Right forelimb (tissue), 1 donor: ENCODE measurements at places on chromosomes 2 and 18.

- DNase-seq = no peak
Observed at GRCh38 chr2:211270257-211270656, 713.9 kb downstream of the CPS1 start.

DNA sequence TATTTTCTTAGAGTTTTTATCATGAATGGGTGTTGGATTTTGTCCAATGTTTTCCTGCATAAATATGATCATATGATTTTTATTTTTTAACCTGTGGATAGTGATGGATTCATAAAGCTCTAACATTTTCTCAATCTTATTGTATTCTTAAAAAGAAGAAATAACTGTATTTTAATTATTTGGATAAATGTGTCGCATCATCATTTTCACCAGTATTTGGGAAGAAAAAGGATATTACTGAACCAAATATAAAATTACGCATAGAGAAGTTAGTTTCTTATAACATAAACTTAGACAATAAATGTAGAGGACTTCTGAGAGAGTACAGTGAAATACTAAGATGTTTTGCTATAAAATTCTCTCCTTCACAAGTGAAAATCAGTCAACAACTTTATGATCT, 126.0 kb upstream of the CHST9 start:
- DNase-seq = no peak

GRCh38 chr18:27869735-27870134, 307.2 kb downstream of the CDH2 start:
- DNase-seq = no peak

- DNase-seq = no peak
Observed at GRCh38 chr2:134679745-134680144, 39.1 kb downstream of the TMEM163 start.

DNA sequence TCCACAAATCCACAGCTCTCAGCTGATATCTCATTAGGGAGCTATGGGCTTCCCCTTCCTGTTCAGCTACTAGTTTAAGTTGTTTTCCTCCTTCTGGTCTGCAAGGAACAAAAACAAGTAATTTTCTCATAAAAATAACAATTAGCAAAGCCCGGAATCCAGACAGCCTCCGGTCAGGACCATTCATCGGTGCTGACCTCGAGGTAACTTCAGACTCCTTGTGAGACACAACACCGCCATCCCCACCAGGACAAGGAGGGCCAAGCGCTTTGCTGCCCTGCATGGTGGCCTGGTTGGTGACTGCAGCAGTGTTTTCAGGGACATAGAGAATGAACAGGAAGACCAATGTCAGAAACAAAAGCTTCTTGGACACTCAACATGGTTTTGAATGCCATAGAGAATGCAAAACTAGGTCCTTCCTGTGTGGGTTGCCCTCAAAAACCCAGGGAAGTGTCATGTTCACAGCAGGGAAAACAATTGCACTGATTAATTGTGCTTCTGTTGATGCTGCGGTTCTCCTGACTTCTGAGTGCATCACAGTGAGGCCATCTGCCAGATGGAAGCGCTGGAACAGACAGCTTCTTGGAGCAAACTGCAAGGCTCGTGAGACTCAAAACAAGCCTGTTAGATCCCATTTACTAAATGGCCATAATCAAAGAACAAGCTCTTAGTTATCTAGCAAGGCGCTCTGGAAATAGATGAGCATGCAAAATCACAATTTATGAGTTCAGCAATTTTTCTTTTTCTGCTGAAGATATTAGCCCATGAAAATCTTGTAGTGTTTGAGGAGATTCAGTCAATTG, 77.1 kb downstream of the HS1BP3 start:
- no peak for DNase-seq

GRCh38 chr2:9300214-9300613, 93.6 kb downstream of the ASAP2 start:
- no peak for DNase-seq

DNA sequence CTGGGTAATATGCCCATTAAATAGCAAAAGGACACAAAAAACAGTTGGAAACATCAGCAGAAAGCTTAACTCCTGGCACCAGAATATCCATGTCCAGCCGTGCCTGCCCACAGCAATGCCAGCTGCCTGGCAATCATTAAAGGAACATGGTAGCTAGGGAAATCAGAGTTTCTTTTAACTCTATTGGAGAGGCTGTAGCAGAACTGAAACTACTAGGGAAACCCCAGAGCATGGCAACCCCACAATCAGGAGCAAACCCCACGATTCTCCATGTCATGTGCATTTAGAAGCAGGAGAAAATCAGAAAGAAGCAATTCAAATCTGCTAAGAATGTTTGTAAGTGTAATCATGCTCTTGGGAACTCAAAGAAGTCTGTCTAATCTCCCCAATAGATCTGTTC, 409.0 kb upstream of the SMIM21 start:
- DNase-seq = no peak

GRCh38 chr2:200107514-200108217, 152.3 kb downstream of the MAIP1 start:
- DNase-seq = no peak

- no peak for DNase-seq
Observed at GRCh38 chr2:235333076-235333475, 160.8 kb upstream of the AGAP1 start.

DNA sequence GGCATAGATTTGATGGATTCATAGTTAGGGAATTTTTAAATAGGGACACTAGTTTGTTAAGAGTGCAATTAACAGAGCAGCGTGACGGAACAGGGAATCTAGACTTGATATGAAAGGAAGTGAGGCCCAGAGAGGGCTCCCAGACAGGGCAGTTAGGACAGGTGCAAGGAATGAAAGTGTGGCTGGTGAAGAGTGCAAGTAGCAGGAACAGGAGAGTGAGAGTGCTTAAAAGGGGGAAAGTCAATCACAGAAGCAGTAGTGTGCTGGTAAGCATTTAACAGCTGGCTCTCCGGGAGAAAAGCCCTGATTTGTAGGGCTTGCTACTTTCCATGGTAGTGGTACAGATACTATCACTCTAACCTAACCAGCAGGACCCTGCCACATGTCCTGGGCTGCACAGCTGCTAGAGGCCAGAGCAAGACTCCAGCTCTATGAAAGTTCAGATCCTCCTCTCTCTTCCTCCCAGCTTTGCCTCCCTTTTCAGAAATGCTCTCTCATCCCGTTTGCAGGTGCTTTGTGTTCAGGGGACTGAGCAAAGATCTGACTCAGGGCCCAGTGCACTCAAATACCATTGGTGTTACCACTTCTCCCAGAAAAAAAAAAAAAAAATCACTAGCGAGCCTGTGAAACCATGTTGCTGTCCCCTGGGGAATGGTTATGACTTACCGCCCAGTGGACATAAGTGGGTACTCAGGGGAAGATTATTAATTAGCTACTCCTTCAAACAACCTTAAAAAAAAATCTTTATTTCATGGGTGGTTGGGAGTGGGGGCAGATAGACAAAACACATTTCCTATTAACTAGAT, 18.1 kb upstream of the GCFC2 start:
- DNase-seq = no peak

GRCh38 chr2:165371356-165371755, 98.1 kb upstream of the CSRNP3 start:
- no peak for DNase-seq

GRCh38 chr2:161107265-161107664, 53.0 kb upstream of the TANK start:
- no peak for DNase-seq

DNA sequence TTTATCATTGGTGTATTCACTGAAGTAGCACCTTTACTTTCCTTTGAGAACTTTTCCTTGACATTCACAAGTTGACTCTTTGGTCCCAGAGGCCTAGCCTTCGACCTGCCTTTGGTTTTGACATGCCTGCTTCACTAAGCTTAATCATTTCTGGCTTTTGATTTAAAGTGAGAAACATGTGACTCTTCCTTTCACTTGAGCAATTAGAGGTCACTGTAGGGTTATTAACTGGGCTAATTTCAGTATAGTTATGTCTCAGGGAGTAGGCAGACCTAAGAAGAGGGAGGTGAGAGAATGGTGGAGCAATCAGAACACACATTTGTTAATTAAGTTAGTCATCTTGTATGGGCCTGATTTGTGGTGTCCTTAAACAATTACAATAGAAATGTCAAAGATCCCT, 1040.7 kb upstream of the SLC39A10 start:
- DNase-seq = no peak

GRCh38 chr2:26636935-26637334, 4.2 kb downstream of the CIB4 start:
- no peak for DNase-seq

GRCh38 chr18:49322765-49323490, 137.5 kb downstream of the DYM start:
- no peak for DNase-seq

- no peak for DNase-seq
Observed at GRCh38 chr2:48529194-48529593, 760 bp upstream of the STON1 start.

DNA sequence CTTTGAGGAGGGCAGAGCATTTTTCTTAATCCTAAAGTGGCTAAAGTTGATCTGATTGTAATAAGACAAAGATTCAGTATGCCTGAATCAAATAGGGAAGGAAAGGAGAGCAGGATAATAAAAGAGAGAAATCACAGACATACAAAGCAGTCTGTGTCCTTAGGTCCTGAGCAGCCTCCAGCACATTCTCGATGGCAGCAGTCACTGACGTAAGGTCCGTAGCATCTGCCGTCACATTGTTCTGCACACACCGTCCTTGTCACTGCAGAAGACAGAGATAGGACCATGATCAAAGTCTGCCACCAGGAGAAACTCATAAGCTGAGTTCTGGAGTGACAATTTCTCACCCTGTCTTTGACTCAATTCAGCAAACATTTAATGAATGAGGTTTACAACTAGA, 813.7 kb downstream of the ERBB4 start:
- no peak for DNase-seq

GRCh38 chr2:31523871-31524492, 56.8 kb downstream of the SRD5A2 start:
- DNase-seq = no peak

DNA sequence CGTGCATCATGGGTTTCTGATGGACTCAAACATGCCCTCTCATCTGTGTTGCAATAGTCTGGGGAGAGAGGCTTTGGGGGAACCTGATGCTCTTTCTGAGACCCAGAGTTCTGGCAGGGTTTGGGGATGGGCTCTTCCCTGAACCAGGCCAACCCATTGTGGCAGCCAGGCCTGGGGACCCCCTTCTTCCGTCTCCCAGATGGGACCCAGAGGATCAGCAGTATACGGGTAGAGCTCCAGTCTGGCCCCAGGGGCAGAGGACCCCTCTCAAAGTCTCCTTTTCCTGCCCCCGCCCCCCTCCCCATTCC, 333.7 kb downstream of the DYSF start:
- peak; percentile 15 for DNase-seq

GRCh38 chr2:86053166-86053565, 52.5 kb downstream of the POLR1A start:
- DNase-seq = no peak

GRCh38 chr2:197170208-197170607, 140.4 kb downstream of the ANKRD44 start:
- DNase-seq = no peak

DNA sequence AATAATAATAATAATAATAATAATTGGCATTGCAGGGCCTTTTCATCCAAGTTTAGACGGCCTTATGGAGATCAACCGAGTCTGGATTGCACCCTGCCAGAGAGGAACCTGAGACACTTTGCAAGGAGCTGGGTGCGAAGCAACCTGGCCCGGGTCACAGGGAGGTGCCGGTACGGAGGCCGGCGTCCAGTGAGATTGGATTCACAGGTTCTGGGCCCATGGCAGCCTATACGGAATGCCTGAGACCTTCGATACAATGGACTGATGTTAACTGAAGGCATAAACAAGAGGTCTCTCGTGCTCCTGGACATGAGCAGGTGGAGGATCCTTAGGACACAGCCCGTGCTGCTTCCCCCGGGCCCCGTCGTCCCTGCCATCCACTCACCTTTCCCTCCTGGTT, 416.5 kb upstream of the SALL3 start:
- no peak for DNase-seq

DNA sequence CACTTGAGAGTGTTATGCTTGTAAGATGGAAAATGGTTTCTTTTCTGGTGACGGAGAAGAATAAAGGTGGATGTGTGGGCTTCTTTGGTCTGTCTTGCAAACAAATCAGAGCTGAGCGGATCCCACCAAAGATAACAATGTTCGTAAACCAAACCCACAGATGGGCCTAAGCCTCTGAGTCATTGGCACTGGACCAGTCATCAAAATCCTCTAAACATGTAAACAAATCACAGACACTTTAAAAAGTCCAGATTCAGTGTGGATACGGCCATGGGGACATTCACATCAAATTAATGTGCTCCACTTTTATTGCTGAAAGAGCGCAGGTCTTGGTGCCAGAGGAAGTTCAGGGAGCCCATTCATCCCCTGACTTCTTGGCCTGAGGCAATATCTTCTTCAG, 60.5 kb upstream of the TMEM200C start:
- no peak for DNase-seq

GRCh38 chr2:199282309-199282708, 175.4 kb downstream of the SATB2 start:
- DNase-seq = no peak

DNA sequence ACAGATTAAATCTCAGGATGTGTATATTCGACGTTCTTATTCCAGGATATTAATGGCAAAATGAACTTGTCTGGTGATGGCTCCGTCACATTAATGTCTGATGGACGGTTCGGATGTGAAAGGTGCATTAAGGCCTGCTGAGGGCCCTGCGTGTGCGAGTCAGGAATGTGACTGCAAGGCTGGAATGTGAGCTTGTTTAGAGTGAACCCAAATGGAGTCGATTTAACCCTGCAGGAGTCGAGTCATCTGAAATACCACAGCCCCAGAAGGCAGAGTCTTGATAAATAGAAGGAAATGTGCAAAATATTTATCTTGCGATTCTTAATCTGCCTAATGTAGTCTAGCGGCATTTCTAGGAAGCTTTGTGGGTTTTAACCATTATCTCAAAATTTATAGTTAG, 44.3 kb downstream of the RDH14 start:
- no peak for DNase-seq

DNA sequence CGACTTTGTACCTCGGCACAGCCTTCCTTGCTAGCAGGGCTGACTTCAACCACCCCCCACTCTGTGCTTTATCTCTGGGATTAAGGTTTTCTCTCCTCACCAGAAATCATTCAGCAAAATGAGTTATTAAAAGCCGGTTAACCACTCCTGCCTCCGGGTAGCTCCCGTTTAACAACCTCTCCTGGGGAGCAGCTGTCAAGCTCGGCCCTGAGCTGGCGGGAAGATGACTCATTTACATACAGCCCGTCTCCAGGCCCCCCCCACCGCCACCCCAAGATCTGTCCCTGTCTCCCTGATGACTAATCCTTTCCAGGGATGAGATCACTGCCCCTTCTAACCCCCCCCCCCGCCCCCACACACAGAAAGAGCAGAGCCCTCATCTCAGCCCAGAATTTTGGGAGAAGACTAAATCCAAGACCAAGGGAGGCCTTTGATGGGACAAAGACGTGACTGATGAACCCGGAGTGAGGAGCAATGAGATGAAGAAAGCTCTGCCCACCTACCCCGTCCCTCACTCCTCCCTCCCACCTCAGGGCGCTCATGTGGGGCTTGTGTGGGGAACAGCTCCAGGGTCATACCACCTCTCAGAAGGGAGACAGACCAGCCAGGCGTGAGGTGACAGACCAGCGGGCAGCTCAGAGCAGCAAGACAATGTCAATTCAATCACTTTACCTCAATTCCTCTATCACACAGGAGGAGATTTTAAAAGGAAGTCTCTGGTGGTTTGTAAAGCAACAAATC, 131.4 kb downstream of the MSH2 start:
- no peak for DNase-seq

- no peak for DNase-seq
Observed at GRCh38 chr2:122519366-122519765, 763.9 kb downstream of the TSN start.

- DNase-seq = no peak
Observed at GRCh38 chr2:134002391-134002790, 251.5 kb upstream of the MGAT5 start.
